Daoy (cell line): ENCODE measurements at places on chromosomes 11 and 22. TPM values are rescaled to one million over a fixed set of nuclear protein-coding genes. Genes with fewer than 3 reads are reported as not detected.

DNA sequence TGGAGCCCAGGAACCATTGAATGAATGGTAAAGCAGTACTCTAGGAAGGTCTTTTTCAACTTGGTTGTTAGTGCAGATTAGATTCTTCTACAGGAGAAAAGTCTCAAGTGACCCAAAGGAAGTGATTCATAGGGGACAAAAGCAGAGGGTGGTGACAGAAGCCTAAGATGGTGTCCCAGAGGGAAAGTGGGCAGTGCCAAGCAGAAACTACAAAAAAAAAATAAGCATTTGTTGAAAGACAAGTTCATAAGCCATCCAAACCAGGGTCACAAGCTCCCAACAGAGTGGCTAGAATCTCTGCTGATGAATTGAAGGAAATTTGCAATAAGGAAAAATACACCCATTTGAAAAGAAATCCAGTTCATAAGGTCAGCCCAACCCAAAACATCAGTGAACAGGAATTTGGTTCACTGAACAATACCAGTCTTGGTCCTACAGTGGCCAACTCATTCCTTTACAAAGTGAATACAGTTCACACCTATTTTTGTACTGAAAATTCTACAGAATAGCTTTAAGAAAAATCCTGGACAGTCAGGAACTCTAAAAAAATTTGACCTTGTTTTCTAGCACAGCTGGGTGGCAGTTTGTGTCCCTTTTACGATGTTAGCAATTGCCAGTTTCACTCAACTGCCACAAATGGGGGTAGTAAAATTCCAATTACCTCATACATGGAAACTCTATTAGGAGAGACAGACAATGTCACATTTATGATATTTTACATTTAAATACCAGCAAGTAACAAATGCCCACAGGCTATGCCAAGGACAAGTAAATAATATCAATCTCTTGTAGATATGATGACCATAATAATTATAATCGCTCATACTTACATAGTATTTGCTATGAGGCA lies 21.6 kb upstream of the NUP160 start:
- no peak for DNase-seq

GRCh38 chr11:1693327-1694063 lies 3.5 kb upstream of the KRTAP5-6 start:
- peak; percentile 76 for DNase-seq

DNA sequence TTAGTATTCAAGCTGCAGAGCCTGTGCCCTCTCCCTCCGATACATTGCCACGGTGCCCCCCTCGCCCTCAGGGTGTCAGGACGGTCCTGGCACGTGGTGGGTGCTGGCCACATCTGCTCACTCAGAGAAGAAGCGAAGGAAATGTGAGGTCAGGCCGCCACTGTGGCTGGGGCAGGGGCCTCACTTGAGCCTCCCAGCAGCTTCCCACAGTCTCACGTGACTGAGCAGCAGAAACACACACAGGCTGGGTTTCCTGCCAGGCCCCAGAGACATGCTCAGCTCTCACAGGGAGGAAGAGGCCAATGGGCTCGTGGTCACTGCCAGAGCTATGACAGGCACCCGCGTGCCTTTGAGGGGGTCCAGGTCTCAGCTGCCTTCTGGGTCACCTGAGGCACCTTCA lies 37.9 kb upstream of the PRR5 start:
- DNase-seq = no peak

DNA sequence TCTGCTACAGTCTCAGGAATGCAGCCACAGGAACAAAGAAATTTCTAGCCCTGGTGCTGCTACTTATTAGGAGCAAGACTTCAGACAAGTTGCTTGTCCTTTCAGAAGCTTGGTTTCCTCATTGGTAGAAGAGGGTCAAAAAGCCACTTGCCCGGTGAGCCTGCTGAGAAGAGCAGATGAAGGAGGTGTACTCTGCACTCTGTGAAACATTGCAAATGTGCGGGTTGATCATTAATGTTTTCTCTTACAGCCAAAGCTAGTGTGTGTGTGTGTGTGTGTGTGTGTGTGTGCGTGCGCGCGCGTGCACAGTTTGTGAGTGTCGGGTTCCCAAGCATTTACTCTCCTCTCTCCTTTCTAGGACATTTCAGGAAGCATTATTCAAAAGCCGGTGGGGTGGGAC lies 86.3 kb upstream of the NNMT start:
- DNase-seq = no peak

DNA sequence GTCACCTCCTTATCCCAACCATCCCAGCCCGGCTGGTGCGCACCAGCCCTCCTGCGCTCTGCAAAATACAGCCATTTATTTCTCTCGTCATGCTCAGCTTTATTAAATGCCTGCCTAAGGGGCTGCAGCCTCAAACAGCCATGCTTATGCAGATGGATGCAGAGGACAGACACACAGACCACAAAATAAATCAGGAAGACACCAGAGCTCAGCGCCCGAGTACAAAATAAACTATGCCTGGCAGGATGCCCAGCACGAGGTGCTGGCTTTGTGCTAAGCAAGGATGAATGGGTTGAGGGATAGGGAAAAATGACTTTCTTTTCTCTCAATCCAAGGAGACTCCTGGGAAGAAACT lies 70.5 kb downstream of the RPUSD4 start:
- DNase-seq = peak; percentile 36

- peak; percentile 27 for DNase-seq
These were observed 19.7 kb downstream of the CTR9 start for GRCh38 chr11:10770626-10771254.

- DNase-seq = no peak
These were observed 1.4 kb downstream of the GSTT4 start for GRCh38 chr22:24003887-24004286.

- DNase-seq = no peak
These were observed 4.4 kb downstream of the HPS4 start for GRCh38 chr22:26479043-26479791.

DNA sequence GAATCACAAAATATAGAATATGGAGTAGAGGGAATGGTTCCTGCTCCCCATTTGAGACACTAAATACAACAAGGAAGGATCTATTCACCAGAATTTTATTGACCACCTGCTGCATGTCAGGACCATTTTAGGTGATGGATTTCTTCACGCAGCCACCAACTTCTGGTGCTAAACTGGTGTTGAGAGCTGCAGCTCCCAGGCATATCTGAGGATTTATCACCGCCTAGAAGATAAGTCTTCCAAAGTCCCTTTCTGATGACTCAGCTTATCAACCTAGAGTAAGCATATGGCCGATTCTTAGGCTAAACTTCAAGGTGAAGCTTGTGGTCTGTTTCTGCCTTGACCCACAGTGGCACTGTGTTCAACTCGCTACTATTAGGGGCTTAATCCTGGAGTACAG lies 6.7 kb downstream of the DDI1 start:
- no peak for DNase-seq

GRCh38 chr11:78179459-78180071 lies 8.9 kb downstream of the KCTD21 start:
- no peak for DNase-seq

DNA sequence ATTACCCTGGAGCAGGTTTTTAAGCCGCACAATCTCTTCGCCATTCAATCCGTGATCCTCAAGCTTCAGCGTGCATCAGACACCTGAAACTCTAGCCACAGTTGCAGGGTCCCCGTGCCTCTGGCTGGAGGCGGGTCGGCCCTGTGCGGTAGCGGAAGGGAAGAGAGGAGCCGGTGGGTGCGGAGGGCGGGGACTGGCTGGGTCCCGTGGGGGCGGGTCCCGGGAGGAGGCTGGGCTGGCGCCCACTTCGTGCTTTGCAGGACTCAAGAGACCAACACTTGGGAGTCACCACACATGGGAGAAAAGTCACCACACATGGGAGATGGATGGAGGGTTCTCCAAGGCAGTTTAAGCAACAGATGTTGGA lies 772 bp downstream of the C22orf15 start:
- no peak for DNase-seq

DNA sequence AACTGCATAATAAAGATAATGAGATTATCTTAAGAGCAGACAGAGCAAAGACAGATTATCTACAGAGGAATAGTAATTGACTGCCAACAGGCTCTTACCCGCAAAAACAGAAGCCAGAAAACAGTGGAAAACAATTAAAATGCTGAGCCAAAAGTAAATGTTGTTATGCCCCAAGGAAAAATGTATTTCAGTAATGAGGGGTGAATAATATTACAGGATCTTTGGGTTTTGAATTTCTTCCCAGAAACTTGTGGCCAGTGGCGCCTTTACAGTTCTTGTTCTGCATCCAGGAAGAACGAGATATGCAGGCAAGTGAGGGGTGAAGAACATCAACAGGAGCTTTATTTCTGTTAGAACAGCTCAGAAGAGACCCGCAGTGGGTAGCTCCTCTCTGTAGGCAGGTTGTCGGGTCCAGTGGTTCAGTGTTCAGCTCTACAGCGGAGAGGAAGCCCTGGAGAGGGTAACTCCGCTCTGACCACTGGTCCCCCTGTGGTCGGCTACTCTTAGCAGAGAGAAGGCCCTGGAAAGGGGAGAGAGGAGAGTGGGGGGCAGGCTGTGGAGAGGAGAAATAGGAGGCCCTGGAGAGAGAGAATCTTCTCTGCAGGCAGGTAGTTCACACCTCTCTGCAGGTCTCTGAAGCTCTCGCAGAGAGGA lies 51.8 kb upstream of the SC5D start:
- no peak for DNase-seq

Gene ZC3H12C
- total RNA-seq = 3.8 and 4.0 TPM in 2 replicates
